ENCODE measurements at places on chromosomes 1 and 21.
A peak's percentile ranks its signal among the peaks of the same experiment; 100 is the strongest.

GRCh38 chr1:107698161-107698560 lies 266.8 kb downstream of the VAV3 start:
- DNase-seq = no peak

DNA sequence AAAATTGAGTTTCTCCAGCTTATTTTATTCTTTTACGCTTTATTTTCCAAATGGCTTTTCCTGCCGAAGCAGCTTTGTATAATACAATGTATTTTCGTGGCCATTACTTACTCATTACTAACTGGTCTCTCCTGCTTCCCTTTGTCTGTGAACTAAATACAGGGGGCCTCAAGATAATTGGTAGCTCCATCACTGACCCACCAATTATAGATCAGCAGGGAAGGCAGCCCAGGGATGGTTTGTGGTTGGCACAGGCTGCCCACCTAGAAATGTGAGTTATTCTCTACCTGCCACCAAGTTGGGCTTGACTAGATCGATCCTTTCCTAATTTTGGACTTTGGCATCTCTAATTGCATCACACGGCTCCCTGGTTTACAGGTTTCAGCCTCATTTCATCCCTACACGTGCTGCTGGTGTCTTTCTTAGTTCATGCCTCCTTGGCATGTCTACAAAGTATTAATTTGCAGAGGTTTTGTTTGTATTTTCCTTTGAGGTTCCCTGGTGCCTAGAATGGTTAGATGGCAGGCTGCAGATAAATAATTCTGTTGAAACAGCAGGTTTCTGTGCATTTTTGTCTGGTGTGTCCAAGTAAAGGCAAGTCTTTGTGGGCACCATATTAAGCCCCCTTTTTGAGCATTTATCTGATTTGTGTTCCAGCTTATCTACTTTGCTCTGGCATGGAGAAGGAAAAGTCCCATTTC lies 35.2 kb downstream of the PEX14 start:
- DNase-seq = no peak

- DNase-seq = no peak
Measured at GRCh38 chr1:41819069-41819468, 99.7 kb downstream of the HIVEP3 start.

DNA sequence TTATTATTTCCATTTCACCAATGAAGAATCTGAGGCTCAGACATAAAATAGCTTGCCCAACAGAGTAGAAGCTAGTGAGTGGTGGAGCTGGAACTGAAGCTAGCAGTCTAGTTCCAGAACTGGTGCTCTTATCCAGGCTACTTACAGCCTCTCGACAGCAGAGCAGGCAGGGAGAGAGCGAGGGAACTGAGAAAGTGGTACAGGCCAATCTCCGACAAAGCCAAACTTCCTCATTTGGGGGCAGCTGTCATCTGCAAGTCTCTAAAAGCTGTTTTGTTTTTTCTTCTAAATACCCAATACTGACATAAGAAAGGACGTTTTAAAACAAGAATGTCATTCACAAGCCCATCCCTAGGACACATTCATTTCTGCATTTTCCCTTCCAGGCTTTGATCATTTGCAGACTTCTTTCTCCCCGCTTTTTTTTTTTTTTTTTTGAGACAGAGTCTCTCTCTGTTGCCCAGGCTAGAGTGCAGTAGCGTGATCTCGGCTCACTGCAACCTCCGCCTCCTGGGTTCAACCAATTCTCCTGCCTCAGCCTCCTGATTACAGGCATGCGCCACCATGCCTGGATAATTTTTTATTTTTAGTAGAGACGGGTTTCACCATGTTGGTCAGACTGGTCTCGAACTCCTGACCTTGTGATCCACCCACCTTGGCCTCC lies 20.0 kb downstream of the YIPF1 start:
- no peak for DNase-seq

DNA sequence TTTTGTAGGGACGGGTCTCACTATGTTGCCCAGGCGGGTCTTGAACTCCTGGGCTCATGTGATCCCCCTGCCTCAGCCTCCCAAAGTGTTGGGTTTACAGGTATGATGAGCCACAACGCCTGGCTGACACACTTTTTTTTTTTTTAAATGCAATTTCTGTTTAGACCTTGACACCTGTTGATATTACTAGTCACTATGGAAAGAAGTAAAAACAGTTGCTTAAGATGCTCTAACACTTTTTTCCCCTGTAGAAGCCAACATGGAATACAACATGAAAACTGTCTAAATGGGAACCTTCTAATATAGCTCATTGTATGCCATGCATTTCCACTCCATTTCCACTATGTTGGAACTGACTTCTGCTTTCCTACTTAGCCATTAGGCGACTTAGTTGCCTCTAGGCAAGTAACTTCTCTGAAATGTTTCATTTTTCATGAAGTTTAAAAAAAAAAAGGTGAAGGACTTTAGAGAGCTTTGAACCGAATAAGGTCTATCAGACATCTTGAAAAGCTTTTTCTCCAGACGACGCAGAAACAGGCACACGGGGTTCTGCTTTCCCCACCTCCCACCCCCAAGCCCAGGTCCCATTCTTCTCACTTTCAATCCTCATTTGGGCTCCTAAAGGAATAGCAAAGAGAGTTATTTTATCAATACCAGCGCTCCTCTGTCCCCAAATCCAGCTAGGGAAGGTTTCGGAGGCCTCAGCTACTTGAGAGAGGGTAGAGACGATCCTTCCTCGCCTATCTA lies 648 bp upstream of the DR1 start:
- DNase-seq = no peak

- DNase-seq = peak; percentile 25
Measured at GRCh38 chr21:31795992-31796391, 64.1 kb upstream of the SCAF4 start.

DNA sequence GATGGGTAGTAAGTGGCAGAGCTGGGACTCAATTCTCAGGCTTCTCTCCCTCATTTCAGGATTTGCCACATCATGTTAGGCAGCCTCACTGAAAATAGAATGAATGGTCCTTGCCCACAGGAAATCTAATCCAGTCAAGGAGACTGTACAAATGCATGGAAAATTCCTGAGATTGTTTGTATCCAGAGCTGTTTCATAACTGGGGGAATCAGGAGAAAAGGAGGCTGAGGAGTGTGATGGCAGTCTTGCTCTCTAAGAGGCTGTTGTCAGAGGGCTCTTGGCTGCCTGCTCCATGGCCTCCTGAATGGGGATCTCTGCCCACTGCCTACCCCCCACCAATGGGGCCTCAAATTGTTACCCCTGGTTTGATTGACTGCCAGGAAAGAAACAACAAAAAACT lies 141.9 kb upstream of the TNR start:
- DNase-seq = no peak

- DNase-seq = no peak
Measured at GRCh38 chr1:93980320-93981273, 71.4 kb upstream of the GCLM start.

GRCh38 chr1:25875154-25875855 lies at the start of gene PAQR7:
Gene PAQR7 (minus strand): TSS chr1:25875708. CDS start chr1:25863839, 11,869 bp downstream.
- DNase-seq = peak; percentile 84

- DNase-seq = peak; percentile 3
Measured at GRCh38 chr21:32962268-32962667, 63.5 kb upstream of the OLIG2 start.

DNA sequence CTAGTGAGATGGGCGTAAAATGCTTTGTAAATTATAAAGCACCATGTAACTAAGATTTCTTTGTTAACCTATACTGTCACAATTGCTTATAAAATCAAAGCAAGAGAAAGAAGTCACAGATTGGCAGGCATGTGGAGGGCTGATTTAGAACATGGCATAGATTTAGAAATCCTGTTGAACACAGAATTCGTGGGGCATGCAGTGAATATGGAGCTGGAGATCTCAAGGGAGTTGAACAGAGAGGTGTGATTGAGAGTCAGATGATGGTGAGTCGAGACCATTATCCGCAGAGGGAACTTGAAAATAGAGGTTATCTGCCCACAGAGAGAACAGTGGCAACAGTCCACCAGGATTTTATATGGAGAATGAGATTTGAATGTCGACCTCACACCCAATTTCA lies 27.6 kb downstream of the PBX1 start:
- DNase-seq = no peak

DNA sequence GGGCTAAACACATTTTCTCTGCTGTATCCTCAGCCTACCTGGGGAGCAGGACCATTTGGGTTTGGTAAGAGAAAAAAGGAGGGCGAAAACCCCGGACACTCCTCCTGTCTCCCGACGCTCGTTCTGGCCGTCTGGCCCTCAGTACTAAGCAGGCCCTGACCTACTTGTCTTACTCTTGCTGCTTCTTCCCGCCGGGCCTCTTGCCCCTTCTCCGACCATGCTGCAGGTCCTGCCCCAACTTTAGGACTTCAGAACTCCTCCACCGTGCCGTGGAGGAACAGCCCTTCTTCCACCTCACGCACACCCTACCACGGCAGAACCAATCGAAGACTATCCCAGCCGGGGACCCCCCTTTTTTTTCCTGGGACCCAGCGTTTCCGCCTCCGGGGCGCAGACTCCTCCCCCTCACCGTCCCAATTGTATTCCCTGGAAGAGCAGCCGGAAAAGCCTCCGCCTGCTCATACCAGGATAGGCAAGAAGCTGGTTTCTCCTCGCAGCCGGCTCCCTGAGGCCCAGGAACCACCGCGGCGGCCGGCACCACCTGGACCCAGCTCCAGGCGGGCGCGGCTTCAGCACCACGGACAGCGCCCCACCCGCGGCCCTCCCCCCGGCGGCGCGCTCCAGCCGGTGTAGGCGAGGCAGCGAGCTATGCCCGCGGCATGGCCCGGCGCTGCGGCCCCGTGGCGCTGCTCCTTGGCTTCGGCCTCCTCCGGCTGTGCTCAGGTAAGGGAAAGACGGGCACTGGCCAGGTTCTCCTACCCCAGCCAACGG lies at the start of gene CHRNB2:
CHRNB2 (plus strand) TSS at position 393 of the 771 bp plus-strand sequence; CDS start at position 660, 267 bp downstream.
- peak; percentile 77 for DNase-seq

DNA sequence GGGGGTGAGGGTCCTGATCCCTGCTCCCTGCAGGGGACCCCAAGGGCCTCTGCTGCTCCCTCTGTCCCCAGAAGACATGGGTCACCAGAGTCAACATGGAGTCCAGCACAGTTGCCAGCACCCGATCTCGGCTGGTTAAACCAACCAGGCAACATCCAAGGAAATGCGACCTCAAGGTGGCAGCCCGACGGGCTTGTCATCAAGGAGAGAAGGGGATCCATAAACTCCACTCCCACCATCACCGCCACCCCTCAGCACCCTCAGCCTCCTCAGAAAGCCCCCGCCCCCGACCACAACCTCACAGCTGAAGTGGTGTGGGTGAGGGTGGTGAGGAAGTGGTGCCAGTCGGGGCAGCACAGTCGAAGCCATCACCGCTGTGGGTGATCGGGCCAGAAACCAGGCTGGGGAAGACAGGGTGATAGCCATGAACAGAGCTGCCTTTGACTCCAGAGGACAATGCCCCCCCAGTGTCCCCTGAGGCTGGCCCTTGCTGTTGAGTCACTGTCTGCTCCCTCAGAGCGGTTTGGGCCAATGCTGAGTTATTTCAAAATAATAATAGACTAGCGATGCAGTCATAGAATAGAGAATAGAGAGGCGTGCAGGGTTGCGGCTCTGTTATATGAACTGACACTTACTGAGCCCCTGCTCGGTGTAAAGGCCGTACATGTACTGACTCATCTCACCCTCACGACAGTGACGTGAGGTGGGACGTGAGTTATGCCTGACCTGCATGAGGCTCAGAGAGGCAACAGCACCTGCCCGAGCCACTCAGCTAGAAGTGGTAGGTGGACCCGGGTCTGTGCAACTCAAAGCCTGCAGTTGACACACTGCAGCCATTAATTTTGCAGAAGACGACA lies 88.7 kb upstream of the IFFO2 start:
- DNase-seq = no peak

DNA sequence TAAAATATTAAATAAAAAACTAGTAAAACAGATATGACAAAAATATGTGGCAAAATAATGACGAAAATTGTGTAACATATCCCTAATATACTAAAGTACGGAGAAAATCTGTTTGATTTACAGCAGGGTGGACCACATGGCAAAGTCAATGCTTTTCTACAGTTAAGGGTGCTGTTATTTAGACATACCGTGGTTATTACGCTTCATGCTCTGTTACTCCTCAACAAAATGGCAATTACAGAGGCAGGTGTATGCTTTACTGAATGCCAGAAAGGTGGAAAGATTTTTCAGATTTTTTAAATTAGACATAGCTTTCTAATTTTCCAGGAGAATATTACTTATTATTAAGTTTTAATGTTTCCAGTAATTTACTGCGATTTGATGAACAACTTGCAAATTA lies 343.9 kb upstream of the DPYD start:
- DNase-seq = no peak

DNA sequence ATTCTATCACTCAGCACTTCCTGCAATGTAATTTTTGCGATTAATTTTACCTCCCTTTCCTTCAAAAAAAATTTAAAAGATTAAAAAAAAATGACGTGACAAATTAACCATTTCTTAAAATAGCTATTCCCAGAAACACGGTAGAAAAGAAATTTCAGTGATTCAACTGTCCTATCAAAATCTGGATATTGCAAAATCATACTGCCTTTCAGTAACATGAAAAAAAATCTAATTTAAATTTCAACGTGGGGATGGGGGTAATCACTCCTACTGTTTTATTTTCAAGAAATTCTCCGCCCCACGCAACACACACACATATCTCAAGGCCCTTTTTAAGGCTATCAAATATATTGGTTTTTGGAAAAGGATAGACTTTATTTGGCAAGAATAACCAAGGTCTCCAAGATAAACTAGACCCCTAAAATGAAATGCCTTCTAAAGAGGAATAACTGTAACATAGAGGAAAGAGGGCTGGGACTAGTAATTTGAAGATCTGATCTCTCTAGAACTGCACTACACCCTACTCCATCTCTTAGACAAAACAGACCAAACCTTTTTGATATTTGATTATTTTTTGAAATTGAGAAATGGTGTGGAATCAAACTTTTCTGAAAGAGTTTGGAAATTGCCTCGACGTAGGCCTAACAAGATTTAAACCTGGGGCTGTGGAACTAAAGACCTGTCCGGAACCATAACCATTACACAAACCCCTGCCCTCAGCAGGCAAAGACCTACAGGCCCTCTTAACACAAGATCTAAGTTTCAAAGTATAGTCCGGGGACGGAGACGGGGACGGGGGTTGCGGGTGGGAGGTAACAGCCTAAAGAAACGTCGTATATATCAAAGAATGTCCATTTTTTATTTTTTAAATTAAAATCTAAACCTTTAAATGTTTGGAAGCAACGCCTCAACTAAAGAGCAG lies 941 bp downstream of the ARNT start:
- DNase-seq = no peak

Measured in muscle of back (tissue), 13 donors.